ENCODE measurements at places on chromosomes 7 and 10.

GRCh38 chr10:61164458-61165160 lies 220.6 kb upstream of the RHOBTB1 start:
- DNase-seq: no peak

DNA sequence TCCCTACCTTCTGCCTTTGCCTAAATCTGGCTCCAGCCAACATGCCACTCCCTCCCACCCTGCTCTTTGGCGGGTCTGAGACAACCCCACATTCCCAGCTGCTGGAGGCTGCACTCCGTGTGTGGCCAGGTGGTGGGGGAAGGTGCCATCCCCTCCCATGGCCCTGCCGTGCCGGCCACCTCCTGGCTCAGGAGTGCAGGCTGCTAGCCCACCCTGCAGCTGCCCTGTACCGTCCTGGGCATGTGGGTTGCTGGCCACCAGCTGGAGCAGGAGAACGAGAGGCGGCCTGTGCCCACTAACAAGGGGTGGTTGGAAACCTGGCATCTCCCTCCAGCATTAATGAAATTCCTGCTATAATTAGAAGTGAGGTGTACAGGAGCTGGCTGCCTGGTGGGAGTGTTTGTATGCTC lies 97.6 kb downstream of the ZMIZ1 start:
- DNase-seq: no peak

GRCh38 chr10:100184840-100185239 lies 989 bp downstream of the ERLIN1 start:
- peak; percentile 12 for DNase-seq

- DNase-seq: no peak
Measured at GRCh38 chr7:19304086-19304485, 158.9 kb upstream of the FERD3L start.

All from activated CD4-positive, alpha-beta T cell treated with anti-CD3 and anti-CD28 coated beads for 48 hours (primary cell).